Common myeloid progenitor, CD34-positive (primary cell): ENCODE measurements at places on chromosomes 6 and 20.
A peak's percentile ranks its signal among the peaks of the same experiment; 100 is the strongest.

DNA sequence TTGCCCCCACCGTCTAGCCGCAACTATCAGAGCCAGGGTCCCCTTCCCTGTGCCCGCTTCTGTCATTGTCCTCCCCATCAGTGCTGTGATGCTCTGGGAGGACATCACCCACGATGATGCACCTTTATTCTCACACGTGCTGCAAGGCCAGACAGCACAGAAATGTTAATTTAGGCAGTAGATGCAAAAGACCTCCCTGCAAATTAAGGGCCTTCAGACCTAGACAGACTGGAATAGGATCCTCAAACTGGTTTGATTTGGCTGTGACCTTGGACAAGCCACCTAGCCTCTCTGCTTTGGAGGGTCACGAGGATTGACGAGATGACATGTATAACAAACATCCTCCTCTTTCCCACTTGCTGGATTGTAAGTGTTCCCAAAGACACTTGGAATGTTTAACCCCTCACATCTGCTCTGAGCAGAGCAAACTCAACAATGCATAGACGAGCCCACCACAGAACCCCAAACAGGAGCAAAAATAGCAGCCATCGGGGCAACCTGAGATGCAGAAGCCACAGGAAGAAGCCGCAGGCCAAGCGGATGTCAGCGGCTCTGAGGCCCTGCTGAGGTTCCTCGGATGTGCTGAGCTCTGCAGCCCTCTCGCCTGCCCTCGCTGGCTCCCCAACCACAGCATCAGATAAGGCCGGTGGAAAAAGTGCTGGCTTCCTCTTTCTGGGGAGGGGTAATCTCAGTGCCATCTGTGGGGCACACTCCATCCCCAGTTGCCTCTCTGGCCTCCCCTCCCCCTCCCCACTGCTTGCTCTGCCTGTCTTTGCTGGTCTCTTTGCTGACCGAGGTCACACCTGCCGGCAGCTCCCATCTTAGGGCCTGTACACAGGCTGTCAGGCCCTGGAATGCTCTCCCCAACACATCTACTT, 35.3 kb downstream of the TOX2 start:
- peak; percentile 97 for DNase-seq

DNA sequence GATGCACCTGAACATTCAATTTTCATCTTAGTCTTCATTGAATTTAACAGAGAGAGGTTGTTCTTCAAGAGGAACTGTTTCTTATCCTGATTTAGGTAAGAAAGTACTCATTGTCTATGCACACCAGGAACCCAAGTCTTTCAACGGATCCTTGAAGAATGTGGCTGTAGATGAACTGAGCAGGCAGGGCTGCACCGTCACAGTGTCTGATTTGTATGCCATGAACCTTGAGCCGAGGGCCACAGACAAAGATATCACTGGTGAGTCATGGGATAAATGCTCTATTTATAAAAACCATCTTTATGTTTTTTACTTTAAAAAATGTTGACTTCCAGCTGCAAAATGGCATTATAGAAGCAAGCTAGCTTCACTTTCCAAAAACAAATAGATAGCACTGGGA, 10.2 kb downstream of the NQO2 start:
- no peak for DNase-seq

DNA sequence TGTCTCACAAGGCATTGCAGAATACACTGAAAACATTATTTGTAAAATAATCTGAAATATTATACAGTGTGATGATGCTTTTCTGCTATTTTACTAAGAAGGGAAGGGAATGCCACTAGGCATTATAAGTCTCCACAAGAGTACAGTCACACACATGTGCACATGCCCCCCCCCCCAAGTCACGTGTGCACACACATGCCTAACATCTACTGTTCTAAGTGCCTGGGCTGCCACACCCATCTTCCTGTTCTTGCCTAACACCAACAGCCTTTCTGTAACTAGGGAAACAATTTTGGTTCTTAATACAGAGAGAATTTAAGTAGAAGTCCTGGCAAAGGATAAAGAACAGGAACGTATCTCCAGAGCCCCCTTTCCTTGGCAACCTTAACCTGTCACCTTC, 58.2 kb upstream of the BCLAF1 start:
- DNase-seq: no peak

GRCh38 chr6:26411751-26412150, 9.7 kb downstream of the BTN3A1 start:
- DNase-seq: no peak

DNA sequence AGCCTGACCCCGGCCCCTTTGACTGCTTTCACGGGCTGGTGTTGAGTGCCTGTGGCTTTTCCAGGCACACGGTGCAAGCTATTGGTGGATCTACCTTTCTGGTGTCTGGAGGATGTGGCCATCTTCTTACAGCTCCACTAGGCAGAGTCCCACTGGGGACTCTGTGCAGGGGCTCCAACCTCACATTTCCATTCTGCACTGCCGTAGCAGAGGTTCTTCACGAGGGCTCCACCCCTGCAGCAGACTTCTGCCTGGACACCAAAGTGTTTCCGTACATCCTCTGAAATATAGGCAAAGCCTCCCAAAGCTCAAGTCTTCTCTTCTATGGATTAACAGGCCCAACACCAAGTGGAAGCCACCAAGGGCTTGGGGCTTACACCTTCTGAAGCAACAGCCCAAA, 691.5 kb upstream of the POU3F2 start:
- no peak for DNase-seq

DNA sequence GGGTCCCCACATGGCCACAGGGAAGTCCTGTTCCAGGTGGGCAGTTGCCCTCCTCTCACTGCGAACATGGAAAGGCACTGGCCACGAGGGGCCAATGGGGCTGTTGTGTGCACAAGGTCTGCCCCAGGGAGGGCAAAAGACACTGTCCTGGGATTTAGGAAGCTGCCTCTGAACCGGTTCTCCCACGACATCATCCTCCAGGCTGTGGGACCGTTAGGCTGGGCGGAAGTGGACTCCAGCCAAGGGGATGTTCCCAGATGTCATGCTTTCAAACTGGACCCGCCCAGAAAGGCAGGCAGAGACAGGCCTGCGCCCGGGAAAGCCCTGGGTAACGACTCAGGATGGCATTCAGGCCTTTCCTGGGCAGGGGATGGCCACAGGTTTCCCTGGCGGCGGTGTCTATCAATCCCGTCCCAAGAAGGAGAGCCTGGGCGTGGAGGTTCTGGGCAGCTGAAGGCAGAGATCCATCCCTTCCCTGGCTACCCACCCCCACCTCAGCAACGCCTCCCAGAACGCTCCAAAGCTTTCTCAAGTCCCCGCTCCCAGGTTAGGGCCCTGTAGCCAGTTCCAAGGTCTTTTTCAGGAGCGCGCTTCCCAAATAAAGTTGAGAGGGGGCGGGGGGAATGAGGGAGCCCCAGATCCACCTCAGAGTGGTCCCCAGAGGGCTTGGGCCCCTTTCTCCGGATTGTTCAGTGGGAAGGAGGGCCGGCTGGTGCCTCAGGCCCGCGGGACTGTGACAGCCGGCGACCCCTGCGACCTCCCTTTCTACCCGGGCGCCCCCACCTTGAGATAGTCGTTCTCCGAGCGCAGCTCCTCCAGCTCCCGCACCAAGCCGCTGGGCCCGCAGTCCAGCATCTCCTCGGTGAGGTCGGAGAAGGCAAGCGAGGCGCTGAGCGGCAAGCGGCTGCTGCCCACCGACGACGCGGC, 13.8 kb upstream of the TLDC2 start:
- DNase-seq: no peak

DNA sequence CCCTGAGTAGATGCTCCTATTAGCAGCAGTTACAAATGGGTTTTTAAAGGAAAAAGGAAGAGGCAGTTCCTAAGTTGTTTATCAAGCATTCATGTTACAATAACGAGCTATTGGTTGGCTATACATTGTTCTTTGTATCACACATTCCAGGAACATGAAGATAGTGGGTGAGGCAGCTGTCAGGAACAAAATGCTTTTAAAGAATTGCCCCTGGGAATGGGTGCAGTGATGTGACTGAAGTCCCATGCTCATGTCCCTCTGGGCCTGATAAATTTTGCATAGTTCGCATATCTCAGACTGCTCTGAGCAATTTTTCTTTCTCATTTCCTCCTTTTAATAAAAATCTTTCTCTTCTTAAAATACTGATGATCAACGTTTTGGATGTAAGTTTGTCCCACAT, 3.7 kb downstream of the ENPP1 start:
- DNase-seq: no peak
